ENCODE measurements at places on chromosomes 2 and 18.
A peak's percentile ranks its signal among the peaks of the same experiment; 100 is the strongest.

- DNase-seq: no peak
These were observed 128.8 kb downstream of the MREG start for GRCh38 chr2:215884451-215885087.

DNA sequence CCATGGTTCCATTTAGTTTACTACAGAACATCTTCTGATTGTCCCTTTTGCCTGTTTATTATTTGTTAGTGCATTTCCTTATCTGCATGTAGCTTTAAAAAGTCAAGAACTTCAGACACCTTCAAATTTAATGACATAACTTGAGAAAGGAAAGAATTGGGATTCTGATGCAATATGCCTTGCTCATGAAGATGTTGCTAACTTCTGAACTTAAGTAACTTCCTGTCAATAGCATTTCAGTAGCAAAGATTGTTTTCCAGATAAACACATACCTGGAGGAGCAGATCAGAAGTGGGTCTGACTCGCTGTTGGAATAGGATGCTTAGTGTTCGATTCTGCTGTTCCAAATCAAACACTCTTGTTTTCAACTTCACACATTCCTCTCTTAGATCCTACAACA, 190.2 kb upstream of the LYPD1 start:
- DNase-seq: no peak

DNA sequence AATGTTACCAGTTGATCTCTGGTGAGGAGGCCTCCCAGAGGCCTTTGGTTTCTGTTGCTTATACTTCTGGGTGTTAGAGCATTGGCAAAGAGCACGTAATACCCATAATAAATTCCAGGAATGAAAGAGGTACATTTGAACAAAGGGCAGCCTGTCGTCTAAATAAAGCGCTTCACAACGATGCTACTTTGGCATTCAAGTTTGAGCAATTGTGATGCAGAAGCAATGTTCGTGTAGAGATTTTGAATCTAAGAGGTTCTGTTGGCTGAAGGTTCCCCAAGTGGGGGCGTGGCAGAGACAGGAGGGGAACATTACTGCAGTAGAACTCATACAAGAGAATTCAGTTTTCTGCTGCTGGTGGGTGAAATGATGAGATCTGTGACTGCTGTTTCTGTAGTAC, 27.8 kb downstream of the ZNF532 start:
- no peak for DNase-seq

GRCh38 chr2:217746808-217747207, 256.0 kb downstream of the TNS1 start:
- no peak for DNase-seq

GRCh38 chr2:148719941-148720436, 75.4 kb downstream of the EPC2 start:
- DNase-seq: no peak

GRCh38 chr2:183967756-183968155, 630.6 kb upstream of the ZNF804A start:
- DNase-seq: no peak

DNA sequence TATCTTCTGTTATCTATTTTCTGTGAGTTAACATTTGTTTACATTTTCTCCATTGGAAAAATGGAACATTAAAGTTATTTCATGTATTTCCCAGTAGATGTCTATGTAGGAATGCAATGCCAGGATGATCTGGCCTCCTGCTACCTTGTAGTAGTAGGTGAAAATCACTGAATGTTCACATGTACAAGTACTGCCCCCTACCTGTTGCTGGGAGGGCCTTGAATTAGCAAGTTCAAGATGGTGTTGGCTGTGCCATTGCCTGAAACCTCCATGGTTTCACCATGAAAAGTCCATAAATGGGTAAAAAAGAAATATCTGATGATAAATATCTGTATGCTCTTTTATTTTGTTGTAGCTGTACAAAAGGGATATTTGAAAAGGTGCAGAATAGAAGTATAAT, 30.7 kb downstream of the XRCC5 start:
- peak; percentile 4 for DNase-seq

- no peak for DNase-seq
These were observed 499.3 kb upstream of the SMIM21 start for GRCh38 chr18:75926811-75927210.

DNA sequence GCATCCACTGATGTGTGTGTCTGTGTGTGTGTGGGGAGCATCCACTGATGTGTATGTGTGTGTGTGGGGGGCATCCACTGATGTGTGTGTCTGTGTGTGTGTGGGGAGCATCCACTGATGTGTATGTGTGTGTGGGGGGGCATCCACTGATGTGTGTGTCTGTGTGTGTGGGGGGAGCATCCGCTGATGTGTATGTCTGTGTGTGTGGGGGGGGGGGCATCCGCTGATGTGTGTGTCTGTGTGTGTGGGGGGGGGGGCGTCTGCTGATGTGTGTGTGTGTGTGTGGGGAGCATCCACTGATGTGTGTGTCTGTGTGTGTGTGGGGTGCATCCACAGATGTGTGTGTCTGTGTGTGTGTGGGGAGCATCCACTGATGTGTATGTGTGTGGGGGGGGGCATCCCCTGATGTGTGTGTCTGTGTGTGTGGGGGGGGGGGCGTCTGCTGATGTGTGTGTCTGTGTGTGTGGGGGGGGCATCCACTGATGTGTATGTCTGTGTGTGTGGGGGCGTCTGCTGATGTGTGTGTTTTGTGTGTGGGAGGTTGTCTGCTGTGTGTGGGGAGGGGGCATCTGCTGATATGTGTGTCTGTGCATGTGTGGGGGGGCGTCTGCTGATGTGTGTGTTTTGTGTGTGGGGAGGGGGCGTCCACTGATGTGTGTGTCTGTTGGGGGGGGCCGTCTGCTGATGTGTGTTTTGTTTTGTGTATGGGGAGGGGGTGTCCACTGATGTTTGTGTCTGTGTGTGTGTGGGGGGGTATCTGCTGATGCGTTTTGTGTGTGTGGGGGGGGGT, 125.9 kb downstream of the NFATC1 start:
- no peak for DNase-seq

DNA sequence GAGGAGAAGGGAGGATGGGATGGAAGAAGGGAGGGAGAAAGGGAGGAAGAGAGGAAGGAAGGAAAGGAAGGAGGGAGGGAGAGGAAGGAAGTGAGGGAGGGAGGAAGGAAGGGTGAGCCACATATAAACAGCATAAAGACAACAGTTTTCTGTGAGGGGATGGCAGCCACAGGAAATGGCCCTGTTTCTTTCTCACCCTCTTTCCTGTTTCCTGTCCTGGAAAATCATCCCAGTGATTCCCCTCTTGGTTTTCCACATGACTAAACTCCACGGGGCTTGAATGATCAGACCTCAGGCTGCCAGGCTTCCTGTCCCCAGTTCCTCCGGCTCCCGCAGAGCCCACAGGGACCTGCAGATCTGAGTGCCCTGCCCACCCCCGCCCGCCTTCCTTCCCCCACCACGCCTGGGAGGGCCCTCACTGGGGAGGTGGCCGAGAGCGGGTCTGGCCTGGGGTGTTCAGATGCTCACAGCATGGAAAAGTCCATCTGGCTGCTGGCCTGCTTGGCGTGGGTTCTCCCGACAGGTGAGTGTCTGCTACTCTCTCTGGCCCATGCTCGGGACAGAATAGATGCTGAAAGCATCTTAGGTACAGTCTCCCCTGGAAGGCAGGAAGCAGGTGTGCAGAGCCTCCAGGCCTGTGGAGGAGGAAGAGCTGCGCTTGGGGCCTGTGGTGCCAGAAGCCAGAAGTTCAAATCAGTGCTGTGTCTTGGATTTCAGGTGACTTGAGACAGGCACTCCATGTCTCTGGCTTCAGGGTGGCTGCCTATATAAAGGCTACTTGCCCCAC, at the start of gene SIGLEC15:
Gene SIGLEC15, plus strand, starts transcription at position 418 of the 787 bp plus-strand sequence. Its CDS starts 54 bp downstream, at position 472.
- no peak for DNase-seq

DNA sequence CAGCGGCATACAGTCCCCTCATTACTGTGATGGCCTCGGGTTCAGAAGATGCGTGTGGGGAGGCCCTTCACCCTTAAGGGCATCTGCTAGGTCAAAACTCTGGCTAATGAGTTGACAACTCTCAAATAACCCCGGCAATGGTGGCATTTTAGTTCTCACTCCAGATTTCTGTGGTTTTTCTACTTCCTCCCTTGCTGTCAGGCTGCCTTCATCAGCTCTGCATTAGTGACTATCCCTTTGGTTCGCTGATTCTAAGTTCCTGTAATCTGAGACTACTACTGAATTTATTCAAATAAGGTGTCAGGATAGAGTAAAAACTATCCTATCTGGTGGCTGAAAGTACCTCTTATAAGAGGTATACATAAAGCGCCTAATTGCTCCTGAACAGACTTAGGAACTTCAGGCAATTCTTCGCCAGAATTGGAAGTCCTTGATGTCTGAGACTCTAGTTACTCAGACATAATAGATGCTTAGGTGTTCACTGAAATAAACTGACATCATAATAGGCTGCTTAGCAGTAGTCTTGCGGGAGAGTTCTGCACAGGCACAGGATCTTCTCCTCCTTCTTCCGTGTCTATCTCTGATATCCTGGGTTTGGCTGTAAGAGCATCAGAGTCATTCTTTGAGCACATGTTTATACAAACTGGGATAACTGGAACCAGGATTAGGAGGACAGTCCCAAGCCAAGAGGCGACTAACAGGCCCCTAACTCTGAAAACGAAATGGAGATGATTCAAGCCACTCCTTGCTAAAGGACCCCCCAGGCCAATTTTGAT, 194.5 kb downstream of the DNER start:
- no peak for DNase-seq

DNA sequence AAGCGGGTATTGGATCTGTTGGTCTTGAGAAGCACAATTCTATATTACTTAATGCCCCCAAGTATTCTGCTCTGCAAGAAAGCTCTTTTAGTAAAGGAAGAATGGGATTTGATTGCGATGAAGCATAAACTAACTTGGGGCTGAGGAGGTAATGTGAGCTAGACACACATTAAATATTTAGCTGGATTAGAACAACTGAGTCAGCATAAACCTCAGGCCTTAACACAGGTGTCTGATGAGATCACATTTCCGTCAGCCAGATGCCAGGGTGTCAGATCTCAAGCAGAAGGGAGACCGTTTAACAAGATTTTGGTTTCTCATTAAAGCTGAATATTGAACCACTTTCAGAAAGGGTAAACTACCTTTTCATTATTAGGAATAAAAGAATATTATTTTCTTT, 94.5 kb downstream of the GYPC start:
- no peak for DNase-seq

GRCh38 chr18:73636355-73636754, 511.3 kb downstream of the FBXO15 start:
- DNase-seq: no peak

DNA sequence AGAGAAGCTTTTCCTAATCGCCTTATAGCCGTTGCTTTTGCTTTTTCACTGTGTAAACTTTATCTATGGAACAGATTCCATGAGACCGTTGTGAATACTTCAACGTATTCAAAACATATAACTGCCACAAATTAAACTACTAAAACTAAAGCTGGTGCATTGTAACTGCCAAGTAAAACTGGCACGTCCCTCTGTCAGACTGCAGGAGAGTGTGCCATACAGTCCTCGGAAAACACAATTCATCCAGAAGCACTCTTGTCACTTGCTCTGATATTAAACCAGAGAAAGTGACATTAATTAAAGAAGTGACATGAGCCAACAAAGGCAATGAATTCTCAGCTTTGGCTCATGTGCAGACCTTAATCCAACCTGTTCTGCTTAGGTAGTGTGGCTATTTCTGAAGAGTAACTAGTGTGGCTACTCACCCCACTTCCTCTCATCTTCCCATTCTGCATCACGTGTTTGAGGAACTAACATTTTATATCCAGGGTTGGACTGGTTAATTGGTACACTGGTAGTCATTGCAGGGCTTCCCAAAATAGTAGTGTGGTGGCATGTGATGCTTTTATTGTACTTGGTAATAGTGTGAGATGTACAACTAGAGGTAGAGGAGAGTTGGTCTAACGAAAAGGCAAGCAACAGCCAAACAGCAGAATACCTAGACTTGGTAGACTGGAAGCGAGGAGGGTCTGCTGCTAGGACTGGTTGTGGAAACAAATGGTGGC, 9.7 kb downstream of the VRK2 start:
- no peak for DNase-seq

GRCh38 chr18:74381621-74382295, 66.1 kb downstream of the C18orf63 start:
- no peak for DNase-seq

DNA sequence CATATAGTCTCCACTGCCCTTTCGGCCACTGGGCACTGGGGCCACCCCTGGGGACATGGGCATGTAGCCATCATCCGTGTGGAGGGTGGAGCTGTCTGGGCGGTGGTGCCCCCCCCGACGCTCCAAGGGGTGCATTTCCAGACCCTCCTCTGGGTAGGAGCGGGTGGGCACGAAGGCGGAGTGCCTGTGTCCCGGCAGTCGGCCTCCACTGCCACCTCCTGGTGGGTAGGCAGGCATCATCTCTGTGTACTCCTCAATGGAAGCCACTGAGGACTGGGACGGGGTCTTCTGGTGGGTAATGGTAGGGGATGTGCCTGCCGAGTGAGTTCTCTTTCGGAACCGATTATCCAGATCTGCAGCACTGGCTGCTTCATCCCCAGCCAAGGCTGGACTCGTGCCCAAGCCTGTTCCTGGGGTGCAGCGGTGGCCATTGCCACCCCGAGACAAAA, 2.8 kb downstream of the IRS1 start:
- DNase-seq: no peak

DNA sequence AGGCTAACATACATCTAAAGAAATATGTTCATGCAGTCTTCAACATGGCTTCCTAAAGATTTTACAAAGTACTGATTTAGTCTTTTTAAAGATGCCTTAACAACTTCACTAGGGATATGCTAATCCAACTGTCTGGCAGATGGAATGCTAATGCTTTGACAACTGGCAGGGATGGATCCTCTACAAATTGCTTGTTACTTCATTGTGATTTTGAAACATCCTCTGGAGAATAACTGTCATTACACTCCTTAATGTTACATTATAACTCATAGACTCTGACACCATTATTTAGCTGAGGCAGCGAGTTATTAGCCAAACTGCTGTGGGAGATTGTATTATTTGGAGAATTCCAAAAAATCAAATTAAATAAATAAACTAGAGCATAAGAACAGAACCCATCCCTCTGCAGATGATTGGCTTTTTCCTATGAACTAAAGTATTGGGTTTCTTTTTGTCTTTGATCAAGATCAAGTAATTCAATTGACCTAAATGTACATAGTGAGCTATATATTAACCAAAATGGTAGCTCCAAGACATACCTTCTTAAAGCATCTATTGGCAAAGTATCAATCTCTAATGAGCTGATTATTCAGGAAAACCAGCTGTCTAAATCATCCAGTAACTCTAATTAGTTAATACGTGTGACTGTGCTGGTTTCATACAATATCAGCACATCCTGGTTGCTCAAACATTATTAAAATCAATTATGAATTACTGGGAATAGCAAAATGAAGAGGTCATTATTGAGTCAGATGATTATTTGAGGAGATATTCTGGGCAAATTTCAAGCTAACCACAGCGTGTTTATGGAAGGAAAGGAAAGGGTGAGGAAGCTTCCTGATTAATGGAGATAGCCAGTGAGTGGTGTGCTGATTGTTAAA, 321.3 kb upstream of the TFPI start:
- no peak for DNase-seq

GRCh38 chr2:133240491-133241223, 327.6 kb downstream of the NCKAP5 start:
- DNase-seq: no peak

GRCh38 chr2:234285541-234285940, 211.3 kb downstream of the ARL4C start:
- DNase-seq: no peak

All from activated CD4-positive, CD25-positive, alpha-beta regulatory T cell (primary cell).